ENCODE measurements at places on chromosomes 7 and 10.
A peak's percentile ranks its signal among the peaks of the same experiment; 100 is the strongest.

DNA sequence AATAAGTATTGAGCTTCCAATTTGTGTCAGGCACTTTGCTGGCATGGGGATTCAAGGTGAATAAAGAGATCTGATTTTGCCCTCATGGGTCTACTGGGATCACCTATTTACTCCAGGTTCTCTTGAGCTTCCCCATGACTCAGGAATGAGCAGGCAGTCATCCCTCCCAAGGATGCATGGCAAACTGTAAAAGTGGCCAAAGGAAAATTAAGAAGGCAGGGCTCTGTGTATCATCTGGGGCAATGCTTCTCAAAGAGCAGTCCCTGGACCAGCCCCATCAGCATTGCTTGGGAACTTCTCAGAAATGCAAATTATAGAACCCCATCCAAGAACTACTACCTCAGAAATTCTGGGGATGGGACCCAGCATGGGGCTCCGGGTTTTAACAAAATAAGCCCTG lies 48.7 kb downstream of the WDFY4 start:
- no peak for DNase-seq

DNA sequence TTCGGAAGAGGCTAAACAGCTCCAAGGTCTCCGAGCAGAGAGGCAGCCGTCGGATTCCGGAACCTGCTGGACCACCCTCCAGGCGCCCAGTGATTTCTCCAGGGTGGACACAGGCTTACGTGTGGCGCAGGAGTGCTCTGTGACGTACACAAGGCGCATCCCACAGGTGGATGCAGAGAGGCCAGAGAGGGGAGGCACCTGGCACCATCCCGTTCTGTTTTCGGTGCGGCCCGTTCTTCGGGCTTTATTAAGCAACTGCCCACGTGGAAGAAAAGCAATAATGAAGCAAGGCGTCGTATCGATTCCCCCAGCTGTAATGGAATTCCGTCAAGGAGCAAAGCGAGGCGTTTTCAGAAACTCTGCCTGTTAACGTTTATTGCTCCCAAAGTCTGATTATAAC lies 163.6 kb downstream of the PTPRN2 start:
- no peak for DNase-seq

- DNase-seq, result no peak
Observed at GRCh38 chr10:125774581-125775191, 935 bp downstream of the MMP21 start.

GRCh38 chr7:135817583-135817982 lies 69.0 kb upstream of the FAM180A start:
- no peak for DNase-seq

- DNase-seq, result no peak
Observed at GRCh38 chr10:104777086-104777799, 136.2 kb downstream of the SORCS3 start.

DNA sequence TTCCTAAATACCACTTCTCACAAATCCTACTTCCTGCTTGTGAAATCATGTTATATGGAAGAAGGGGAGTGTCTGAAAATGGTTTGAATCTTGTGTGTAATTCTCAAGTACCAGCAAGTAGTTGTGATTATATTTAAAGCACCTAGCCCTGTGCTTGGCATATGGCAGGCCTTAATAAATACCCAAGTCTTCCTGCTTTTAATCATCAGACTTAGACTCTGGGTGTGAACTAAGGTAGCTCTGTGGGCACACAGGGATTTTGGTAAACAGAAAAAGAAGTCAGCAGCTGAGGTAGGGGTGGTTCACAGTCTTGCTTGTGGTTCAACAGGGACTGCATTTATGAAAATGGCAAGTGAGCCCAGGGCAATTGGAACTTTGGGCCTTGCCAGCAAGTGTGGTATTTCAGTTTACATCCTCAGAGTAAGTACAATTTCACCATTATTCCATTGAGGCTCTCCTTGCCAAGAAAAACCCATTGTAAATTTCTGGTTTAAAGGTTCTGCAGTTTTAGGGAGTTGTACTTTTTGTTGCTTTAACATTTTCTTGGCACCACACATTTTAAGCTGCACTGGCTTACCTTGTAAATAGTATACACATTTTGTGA lies 215.5 kb downstream of the AUTS2 start:
- DNase-seq, result no peak

GRCh38 chr10:79027147-79028055 lies 41.4 kb upstream of the ZMIZ1 start:
- DNase-seq, result no peak

- DNase-seq, result no peak
Observed at GRCh38 chr7:37206192-37206591, 242.5 kb downstream of the ELMO1 start.

DNA sequence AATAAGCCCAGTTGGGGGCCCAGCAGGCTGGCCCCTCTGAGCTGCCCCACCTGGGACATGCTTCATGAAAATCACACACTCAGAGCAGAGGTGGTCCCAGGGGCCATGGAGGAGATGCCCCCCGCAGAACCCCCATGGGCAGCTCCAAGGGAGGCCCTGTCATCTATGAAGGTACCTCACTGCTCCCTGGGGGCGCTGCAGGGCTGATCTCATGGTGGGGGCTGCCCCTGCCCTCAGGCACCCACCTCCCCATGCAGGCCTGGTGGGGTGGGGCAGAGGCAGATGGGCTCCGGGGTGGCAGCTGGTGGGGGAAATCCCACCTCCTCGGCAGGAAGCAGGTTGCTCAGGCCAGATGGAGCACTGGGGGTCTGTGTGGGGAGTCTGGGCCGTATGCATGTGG lies 60.5 kb downstream of the YKT6 start:
- DNase-seq, result no peak

DNA sequence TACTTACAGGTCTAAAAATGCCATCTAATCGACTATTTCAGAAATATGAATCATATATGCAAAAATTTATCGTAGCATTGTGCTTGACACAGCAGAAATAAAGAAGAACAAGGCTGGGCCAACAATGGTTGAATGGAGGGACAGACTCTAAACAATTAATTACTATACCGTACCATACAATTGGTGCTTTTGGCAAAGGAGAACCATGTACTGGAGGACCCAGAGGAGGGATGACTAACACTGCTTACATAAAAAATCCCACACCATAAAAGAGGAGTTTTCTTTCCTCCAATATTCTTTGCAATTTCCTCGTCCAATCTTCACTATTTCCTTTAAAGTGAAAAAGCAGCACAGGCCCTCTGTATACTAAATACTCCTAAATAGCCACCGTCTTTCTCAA lies 94.1 kb downstream of the SGMS1 start:
- DNase-seq, result no peak

DNA sequence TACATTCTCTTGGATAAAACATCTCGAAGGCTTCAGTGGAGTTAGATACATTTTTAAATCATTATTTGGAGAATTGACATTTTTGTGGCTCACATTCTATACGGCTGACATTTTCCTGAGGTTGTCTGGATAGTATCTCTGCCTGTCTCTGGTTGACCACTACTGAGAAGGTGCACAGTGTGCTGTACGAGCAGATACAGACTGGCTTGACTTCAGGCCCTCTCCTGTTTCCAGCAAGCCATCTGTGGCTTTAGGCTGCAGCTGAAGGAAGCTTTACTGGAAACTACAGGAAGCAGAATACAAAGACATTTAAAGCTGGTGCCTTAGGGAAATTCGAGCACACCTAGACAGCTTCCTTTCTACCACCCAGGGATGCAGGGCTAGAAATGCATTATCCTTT lies 39.3 kb upstream of the RSU1 start:
- DNase-seq, result peak; percentile 42

DNA sequence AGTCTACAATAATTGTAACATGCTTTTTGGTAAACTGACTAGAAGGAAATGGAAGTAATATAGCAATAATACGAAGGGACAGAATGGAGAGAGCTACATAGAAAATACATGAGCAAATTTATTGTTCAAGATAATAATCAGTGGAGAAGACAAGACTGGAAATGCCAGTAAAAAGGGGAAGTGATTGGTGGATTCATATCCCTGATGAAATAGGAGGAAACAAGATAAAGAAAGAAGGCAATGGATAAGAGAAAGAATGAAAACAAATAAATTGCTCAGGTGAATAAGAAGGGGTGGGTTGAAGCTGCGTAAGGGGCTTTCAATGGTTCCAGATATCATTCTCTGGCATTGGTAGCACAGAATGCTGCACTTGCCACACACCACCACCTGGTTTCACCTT lies 135.9 kb downstream of the LRRN3 start:
- no peak for DNase-seq

- DNase-seq, result no peak
Observed at GRCh38 chr7:118858651-118859149, 634.2 kb downstream of the ANKRD7 start.

DNA sequence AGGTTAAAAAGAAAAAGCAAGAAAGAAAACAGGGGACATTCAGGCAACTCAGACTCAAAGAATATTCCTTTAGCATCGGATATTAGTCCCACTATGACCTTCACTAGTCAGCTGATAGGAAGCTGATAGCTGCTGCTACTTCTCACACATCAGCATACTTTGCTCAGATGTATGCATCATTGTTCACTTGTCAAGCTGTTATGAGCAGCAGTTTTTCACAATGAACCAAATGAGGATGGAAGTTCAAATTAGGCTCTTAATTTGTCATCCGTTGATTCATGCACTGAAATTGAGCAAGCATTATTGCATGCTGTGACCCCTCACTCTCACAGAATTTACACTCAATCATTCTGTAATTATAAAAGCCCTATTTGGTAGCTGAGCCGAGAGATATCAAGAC lies 257.7 kb downstream of the SNX13 start:
- DNase-seq, result peak; percentile 15

- DNase-seq, result peak; percentile 71
Observed at GRCh38 chr7:2012981-2013380, 219.8 kb downstream of the MAD1L1 start.

DNA sequence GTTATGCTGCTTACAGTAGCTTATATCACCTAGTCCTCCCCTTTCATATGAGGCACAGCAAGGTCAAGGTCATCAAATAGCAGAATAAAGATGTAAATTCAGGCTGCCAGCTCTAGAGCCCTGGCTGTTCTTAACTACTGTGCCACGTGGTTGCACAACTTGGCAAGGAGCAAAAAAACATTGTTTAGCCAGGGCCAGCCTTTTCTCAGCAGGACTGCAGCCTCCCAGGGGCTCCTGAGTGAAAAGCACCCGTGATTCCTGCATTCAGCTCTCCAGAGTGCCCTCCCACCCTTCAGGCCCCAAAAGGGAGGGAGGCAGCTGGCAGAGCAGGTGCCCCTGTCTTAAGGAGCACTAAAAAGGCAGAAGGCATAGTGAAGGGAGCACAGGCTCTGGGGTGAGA lies 31.8 kb upstream of the TM9SF3 start:
- DNase-seq, result peak; percentile 54

DNA sequence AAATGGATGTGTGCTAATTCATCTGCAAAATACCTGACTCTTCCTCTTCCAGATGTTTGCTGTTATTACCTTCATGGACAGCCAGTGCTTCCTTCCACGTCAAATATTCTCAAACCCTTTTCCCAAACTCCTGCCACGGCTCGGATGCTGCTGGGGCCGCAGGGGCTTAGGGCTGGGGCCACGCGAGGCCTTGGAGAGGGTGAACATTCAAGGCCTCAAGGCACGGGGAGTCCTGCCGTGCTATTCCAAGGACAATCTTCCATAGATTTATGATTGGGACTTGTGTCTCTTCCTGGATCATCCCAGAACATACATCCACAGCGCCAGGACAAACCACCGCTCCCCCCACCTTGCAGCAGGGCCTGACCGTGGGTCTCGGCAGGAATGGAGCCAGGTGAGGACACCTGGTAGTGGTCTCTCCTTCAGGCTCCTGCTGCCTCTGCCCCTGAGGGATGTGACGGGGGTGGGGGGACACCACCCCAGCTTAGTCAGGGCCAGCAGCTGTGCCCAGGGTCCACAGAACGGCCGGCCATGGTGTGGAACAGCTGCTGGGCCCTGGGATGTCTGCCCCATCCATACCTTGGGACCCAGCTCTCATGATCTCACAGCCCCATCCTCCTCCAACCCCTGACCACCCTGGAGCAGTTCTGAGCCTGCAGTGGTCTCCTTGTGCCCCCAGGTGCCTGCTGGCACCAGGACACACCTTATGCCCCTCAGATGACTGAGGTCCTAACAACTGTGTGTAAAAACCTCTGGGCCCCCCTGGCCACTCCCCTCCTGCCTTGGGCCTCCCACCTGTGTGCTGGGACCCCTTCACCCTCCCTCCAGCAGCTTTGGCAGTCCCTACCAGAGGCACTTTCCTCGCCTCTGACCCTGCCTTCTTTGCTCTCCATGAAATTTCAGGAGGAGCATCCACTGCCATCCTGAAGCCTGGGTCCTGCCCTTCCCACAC lies 16.7 kb downstream of the VIPR2 start:
- DNase-seq, result no peak

- DNase-seq, result no peak
Observed at GRCh38 chr7:149179241-149179640, 16.1 kb upstream of the ZNF282 start.

DNA sequence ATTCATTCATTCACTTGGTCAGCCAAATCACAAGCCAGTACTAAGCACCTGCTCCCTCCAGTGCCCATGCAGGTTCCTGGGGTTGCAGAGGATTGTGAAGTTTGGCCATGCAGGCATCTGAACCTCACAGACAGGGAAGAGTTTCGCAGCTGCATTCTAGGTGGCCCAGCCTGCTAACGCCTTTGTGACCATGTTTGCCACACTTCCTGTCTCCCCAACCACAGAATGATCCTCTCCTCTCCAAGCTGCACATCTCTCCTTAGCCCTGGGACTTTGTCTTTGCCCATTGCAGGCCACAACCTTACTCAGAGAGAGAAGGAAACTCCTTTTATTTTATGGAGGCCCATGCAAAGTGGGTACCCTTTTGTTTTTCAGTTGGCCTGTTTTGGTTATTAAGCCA lies 31.8 kb downstream of the EPDR1 start:
- DNase-seq, result no peak

- no peak for DNase-seq
Observed at GRCh38 chr10:42952931-42953683, 123.8 kb upstream of the RET start.

- DNase-seq, result peak; percentile 87
Observed at GRCh38 chr10:116888380-116889055, 39.2 kb downstream of the ENO4 start.

- peak; percentile 82 for DNase-seq
Observed at GRCh38 chr7:94580601-94581000, 71.0 kb downstream of the CASD1 start.

DNA sequence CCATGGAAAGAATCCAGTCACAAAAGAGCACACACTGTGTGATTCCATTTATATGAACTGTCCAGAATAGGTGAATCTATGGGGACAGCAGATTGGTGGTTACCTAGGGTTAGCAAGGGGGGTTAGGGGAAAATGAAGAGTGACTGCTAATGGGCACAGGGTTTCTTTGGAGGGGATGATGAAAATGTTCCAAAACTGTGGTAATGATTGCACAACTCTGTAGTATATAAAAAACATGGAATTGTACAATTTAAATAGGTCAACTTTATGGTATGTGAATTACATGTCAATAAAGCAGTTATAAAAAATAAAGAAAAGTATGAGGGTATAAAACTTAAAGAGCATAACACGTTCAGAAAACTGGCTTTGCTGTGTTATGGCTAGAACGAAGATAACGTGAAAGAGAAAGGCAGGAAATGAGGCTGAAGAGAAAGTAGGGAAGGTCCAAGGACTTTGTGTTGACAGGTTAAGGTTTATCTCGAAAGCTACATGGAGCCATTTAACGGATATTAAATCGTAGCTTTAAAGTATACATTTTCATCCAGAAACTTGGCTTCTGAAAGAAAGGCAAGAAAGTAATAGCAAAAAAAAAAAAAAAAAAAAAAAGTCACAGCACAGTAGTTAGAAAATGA lies 26.4 kb upstream of the MSS51 start:
- peak; percentile 15 for DNase-seq

Measured in choroid plexus epithelial cell (primary cell).